Astrocyte of the spinal cord (primary cell): ENCODE measurements at places on chromosomes 16 and 17.

GRCh38 chr17:58336456-58337209, 8.0 kb upstream of the TSPOAP1 start:
- no peak for DNase-seq

DNA sequence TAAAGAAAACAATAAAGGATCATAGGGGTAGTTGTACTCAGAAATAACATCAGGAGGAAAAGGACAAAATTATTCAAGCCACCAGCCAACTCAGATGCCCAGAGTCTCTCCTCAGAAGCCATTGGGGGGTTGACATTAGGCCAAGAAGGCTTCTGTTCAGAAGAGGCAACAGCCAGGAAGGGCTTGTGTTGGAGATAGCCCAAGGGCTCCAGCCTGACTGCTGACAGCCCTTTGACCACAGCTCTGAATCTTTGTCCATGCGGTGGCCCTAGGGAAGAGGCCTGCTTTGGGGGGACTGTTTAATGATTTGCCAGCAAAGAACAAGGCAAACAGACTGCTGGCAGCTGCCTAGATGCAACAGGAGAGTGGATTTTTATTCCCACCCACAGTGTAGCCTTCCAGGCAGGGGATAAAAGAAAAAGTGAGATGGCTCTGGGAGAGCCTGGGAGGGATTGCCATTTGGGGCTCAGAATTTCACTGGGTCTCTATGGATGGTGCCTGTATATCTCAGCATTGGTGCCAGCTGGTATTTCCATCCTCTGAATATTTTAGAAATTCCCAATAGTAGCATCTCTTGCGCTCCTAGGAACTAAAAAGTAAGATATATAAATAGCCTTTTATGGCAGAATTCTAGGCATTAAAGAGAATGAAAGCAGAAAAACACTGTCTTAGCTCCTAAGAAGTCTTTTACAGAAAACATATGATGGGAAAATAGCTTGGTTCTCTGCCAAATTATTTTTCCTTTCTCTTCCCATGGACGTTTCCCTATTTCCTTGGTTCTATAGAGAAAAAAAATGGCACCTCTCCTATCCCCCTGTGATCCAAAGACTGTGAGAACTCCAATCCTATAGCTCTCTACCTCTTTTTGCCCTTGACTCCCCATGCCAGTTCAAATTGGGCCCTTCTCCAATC, 29.4 kb upstream of the SUPT4H1 start:
- DNase-seq: no peak

GRCh38 chr17:64130559-64131001, 636 bp upstream of the ERN1 start:
- DNase-seq: no peak

- DNase-seq: peak; percentile 42
Observed at GRCh38 chr16:85231959-85232358, 119.7 kb upstream of the CIBAR2 start.

DNA sequence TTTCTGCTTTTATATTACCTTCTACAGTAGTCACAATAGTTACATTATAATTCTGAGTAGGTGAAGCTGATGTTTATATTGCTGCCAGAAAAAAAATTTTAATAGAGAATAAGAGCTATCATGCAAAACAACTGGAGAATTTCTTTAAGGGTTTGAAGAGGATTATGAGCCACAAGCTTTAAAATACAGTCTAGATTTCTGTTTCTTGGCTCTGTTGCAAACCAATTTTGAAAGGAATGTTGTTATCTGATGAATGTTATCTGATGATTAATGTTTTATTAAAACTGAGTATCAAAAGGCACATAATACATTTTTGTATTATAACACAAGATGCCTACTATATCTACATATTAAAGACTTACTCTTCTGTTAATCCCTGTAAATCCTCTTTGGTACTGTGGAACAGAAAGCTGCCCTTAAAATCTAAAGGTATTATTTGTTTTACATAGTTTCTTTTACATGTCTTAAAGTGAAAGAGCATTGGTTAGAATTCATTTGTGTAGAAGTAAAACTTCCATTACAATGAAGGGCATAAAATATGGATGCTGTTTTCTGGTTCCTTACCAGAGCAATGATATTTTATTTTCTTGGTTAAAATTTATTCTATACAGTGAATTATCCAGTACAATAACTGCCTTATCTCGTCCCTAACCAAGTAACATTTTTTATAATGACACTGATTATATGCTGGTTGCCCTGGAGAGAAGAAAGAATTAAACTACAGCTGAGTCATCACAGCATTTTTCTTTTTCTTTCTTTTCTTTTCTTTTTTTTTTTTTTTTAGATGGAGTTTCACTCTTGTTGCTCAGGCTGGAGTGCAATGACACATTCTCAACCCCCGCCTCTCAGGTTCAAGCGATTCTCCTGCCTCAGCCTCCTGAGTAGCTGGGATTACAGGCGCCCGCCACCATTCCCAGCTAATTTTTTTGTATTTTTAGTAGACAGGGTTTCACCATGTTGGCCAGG, 205.7 kb downstream of the TANC2 start:
- peak; percentile 77 for DNase-seq

- DNase-seq: no peak
Observed at GRCh38 chr16:72940886-72941285, 107.0 kb downstream of the ZFHX3 start.

- peak; percentile 12 for DNase-seq
Observed at GRCh38 chr16:61829631-61830030, 206.6 kb downstream of the CDH8 start.

DNA sequence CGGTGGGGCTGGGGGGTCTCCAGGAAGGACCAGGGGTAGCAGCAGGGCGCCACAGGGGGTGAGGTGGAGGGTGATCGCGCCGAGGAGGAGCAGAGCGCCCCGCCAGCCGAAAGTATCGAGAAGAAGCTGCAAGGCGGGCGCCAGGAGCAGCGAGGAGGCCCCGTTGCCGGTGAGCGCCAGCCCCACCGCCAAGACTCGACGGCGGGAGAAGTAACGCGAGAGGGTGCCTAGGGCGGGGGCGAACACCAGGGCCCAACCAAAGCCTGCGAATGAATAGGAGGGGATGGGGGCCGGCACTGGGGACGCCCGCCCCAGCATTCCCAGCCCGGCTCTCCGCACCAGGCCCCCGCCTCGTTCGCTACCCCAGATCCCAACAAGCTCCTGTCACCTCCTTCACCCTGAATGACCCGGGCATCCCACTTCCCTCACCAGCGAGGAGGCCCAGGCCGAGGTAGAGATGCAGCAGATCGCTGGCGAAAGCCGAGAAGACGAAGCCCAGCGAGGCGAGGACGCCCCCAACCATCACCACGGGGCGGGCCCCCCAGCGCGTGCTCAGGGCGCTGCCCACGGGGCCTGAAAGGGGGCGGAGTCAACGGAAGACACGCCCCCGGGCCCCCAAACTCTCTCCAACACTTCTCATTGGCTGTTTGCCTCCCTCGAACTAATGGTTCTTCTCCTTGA, 1.3 kb downstream of the SLC16A11 start:
- DNase-seq: no peak

DNA sequence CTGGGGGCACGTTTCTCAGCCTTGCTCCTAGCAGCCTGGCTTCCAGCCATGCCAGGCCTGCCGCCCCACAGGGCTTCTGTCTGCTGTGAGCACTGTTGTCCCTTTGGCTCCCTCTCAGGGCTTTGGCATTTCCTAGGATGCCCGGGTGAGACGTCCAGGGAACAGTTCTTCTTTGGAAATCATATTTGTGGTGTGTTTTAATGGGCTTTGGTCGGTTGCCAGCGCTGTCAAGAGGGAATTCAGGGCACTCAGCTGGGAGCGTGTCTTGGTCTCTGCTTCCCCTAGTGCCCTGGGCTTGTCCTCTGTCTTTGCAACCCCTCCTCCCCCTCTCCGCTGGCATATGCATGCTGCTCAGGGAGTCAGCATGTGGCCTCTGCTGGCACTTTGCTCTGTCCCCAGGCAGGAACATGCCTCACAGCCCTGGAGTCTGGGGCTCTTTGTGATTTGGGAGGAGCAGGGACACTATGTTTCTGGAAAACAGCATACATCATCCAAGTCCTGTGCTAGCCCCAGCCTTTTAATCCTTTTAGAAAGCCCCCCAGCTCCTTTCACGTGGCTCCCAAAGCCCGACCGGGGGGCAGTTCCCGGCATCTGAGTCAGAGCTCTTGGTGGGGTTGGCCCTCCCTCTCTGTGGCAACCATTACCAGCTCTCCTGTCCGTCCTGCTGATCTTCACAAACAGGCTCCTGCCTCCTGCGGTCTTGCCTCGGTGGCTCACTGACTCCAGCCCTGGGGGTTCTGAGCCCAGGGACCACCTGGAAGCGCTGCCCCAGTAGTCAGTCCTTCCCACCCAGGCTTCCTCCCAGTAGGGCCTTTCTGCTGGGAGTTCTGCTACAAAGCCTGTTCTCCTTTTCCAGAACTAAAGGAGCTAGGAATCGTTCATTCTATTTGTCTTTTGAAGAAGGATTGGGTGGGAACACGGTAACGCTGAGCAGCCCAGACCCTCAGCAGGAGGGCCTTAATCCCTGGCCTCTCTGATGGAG, 26.7 kb downstream of the SAP30BP start:
- peak; percentile 94 for DNase-seq

DNA sequence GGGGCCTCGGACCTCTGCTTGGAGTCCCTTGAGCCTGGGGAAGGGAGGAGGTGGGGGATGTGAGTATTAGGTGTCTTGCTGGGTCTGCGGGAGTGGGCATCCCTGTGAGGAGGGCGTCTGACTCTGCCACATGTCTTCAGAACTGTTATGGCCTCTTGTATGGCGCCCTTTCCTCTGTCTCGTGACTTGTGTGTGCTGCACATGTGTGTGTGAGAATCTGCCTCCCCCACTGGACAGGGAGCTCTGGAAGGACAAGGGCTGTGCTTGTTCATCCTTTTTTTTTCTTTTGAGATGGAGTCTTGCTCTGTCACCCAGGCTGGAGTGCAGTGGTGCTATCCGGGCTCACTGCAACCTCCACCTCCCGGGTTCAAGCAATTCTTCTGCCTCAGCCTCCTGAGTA, 33.4 kb downstream of the ARHGAP23 start:
- DNase-seq: no peak

GRCh38 chr17:68305142-68305541, 13.8 kb downstream of the ARSG start:
- no peak for DNase-seq

- no peak for DNase-seq
Observed at GRCh38 chr17:14779241-14779640, 478.4 kb downstream of the HS3ST3B1 start.

DNA sequence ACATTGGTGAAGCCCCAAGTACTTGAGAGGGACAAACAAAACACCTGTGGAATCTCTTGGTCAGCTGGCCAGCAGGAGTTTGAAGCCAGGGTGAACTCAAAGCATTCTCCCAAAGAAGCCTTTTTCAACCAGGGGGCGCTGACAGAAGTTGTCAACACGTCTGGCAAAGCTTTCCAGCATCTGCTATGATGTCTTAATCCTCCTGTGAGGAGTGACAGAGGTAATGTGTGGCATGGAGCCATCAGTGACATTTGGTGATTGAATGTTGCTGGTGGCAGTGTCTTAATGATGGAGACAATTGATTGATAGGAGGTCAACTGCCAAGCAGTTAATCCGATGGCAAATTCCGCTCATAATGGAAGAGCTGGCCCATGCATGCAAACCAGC, 257.6 kb upstream of the HSBP1 start:
- DNase-seq: no peak

- no peak for DNase-seq
Observed at GRCh38 chr17:71313866-71314265, 807.0 kb upstream of the SOX9 start.
